Vagina (tissue), 2 donors: ENCODE measurements at places on chromosomes 3 and 15.

- no peak for DNase-seq
- no peaks in the 10 kb centered on the region for H3K36me3 ChIP-seq
- H3K27me3 ChIP-seq, result no peaks in the 10 kb centered on the region
- no peaks in the 10 kb centered on the region for H3K4me1 ChIP-seq
These were observed 201.4 kb downstream of the IL5RA start for GRCh38 chr3:2908693-2909351.

- H3K27me3 ChIP-seq, result no peaks in the 10 kb centered on the region
- peaks cover 40% of the 10 kb centered on the region for H3K4me1 ChIP-seq
- H3K4me3 ChIP-seq, result no peak overlapping the region
- no peaks in the 10 kb centered on the region for H3K36me3 ChIP-seq
These were observed 312.1 kb downstream of the SLC9A9 start for GRCh38 chr3:143535994-143536784.

- DNase-seq, result no peak
- no peak overlapping the region for H3K4me3 ChIP-seq
- peaks cover 10% of the 10 kb centered on the region for H3K4me1 ChIP-seq
- no peaks in the 10 kb centered on the region for H3K27me3 ChIP-seq
- H3K36me3 ChIP-seq, result no peaks in the 10 kb centered on the region
- no peak overlapping the region for H3K27ac ChIP-seq
These were observed 196.0 kb upstream of the LYSMD4 start for GRCh38 chr15:99929266-99929665.

DNA sequence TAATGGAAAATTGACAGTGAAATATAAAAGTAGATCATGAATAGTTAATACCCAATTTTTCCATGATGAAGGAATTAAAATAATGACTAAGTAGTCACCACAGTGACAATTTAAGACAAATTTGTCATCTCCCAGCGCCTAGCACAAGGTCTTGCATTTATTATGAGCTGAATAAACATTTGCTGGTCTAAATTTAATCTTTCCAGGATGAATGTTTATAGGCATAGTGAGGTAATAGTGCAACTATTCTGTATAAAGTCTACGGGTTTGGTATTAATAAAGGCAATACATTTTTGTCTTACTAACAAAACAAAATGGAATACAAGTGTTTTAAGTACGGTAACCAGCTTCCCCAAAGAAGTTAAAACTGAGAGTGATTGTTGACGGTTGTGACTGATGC lies 209.3 kb downstream of the CD47 start:
- H3K4me1 ChIP-seq, result no peaks in the 10 kb centered on the region
- no peaks in the 10 kb centered on the region for H3K36me3 ChIP-seq
- no peaks in the 10 kb centered on the region for H3K27me3 ChIP-seq
- no peak for DNase-seq
- H3K4me3 ChIP-seq, result no peak overlapping the region

GRCh38 chr3:10852066-10852808 lies 36.2 kb downstream of the SLC6A11 start:
- DNase-seq, result no peak
- no peaks in the 10 kb centered on the region for H3K36me3 ChIP-seq
- no peak overlapping the region for H3K4me3 ChIP-seq
- no peaks in the 10 kb centered on the region for H3K27me3 ChIP-seq
- H3K4me1 ChIP-seq, result no peaks in the 10 kb centered on the region
